ENCODE measurements at places on chromosomes 4 and X.

DNA sequence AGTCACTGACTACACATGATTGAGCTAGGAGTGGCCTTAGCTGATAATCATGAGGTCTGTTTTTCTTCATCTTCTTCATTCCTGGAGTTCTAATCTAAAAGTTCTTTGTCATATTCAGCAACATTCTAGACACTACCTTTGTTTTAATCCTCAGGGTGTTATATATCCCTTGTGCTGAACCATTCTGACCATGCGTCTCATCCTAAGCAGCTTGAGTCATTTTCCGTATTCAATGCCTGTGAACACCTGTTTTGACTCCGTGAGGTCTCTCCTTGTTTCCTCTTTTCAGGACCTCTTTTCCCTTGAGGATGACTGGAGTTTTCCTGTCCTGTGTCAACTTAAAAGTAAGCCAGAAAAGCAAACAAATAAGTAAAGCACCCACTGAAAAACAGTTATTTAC is 597.9 kb downstream of the GBA3 start:
- DNase-seq: no peak

GRCh38 chr4:175873707-175874106 is 61.6 kb upstream of the GPM6A start:
- no peak for DNase-seq

- peak; percentile 52 for DNase-seq
These were observed 2164.0 kb downstream of the PCDH7 start for GRCh38 chr4:32884198-32884597.

- DNase-seq: no peak
These were observed 22.7 kb upstream of the RNF212 start for GRCh38 chr4:1136048-1136447.

DNA sequence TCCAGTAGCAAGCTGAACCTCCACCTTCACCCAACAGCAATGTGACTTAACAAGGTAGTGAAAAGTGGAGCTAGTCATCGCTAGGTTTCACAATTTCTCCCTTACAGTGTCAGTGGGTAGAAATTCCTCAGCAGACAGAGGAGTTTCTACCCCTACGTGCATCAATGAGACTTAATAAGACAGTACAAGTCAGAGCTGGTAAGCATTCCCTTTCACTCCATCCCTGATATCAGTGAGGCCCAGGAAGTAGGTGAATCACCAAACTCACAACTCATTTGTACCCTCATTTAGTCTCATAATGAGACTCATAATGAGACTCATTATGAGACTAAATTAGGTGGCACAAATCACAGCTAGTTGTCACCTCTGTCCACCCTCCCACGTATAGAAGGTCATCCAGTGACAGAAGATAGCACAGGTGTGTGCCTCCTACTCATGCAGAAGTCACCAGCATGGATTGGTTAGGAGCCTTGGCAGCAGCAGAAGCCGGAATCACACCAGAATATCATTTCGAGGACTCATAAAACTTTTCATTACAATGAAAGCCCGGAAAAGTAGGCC is 50.8 kb upstream of the NUDT10 start:
- DNase-seq: no peak

- DNase-seq: peak; percentile 66
These were observed 20.2 kb downstream of the FBXW7 start for GRCh38 chr4:152515678-152516077.

- no peak for DNase-seq
These were observed 12.0 kb upstream of the KDM5C start for GRCh38 chrX:53237056-53237455.
